ENCODE measurements at places on chromosomes 1 and 21.

GRCh38 chr1:87805666-87806378, 477.1 kb downstream of the LMO4 start:
- DNase-seq, result no peak

DNA sequence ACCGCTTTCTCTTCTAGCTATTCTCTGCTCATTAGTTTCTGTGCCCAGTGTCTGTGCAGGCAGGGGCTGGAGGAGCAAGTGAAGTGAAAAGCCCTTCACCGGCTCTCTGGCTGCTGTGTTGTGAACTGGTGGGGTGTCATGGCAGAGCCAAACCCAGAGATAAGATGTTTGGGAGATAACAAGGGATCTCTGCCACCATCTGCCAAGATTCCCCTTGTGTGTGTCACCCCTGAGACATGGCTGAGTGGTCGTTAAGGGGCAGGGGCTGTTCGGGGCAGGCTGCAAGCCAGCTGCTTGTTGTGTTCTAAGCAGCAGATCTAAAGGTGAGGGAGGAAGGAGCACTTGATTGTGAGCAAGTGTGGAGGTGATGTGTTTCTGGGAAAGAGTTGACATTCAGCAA, 24.5 kb downstream of the CNIH3 start:
- DNase-seq, result no peak

- DNase-seq, result no peak
These were observed 16.0 kb upstream of the POU3F1 start for GRCh38 chr1:38062361-38063288.

GRCh38 chr1:238226810-238227209, 336.1 kb upstream of the ZP4 start:
- DNase-seq, result no peak

DNA sequence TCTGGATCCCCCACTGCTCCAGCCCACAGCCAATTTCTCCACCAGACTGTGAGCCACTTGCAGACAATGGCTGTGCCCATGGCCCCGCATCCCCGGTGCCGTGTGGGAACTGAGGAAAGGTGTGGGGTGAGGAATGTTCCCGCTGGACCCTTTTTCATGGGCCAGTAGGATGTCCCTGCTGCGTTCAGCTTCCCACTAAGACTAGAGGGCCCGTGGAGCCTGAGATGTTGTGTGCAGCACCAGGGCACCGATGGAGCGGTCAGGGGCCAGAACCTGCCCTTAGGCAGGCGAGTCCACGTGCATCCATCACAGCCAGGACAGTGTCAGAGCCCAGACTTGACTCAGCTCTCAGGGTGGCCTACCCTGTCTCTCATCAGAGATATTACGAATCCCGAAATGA, 105.7 kb upstream of the COL6A1 start:
- DNase-seq, result no peak

DNA sequence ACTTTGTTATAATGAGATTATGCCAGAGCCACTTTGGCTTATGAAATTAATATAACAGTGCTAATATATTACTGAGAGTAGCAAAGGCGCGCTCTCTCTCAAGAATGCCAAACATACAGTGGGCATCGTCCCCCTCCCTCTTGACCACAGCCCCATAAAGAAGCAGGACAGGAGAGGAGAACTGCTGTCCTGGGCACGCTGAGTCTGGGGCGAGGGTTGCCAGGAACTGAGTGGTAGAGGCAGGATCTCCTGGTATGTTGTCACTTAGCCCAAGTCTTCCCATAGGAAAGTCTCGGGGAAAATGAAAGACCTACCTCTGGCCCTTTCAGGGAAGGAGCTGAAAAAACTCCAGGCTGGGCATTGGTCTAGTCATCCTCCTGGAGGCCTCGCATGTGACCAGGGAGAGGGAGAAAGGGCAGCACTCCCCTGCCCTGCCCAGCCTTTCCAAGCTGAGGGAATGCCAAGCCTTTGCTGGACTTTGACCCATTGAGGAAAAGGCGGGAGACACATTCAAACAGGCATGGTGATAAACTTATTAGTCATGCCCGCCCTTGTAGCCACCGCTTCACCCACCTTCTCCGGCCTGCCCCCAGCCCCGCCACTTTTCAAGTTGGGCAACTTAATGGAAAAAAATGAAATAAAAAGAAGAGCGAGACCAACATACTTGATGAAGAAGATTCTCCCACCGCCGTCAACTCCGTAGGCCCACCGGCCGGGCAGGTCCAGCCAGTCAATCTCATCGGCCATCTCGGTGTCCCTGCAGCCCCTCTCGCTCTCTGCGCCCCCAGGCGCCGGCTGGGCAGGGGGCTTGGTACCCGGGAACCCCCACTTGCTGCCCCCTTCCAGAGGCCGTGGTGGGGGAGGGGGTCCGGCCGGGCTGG, 17.4 kb upstream of the PLEKHA6 start:
- DNase-seq, result no peak

DNA sequence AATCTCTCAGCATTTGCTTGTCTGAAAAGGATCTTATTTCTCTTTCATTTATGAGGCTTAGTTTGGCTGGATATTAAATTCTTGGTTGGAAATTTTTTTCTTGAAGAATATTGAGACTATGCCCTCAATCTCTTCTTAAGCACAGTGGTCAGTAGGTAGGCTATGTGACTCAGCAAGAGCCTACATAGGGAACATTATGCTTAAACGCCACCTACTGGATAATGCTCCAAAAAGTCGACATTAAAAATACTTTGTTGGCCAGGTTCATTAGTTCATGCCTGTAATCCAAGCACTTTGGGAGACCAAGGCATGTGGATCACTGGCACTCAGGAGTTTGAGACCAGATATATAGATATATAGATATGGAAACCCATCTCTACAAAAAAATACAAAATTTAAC, 678.0 kb upstream of the USP24 start:
- no peak for DNase-seq

DNA sequence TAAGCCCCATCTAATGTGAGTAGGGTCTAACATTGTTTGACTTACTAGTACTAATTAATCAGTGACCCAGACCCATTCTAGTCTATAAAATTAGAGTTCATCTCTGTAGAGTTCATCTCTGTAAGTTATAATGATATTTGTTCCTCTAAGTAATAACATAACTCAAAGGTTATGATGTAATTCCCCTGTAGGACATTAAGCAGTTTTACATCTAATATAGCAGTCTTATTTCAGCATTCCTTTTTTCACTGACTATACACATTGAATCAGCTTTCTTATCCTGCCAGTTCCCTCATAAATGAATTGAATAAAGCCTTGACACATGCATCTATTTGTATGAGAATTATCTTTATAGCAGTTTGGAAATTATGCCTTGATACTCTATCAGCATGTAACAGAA, 90.9 kb downstream of the SH3GLB1 start:
- DNase-seq, result no peak

DNA sequence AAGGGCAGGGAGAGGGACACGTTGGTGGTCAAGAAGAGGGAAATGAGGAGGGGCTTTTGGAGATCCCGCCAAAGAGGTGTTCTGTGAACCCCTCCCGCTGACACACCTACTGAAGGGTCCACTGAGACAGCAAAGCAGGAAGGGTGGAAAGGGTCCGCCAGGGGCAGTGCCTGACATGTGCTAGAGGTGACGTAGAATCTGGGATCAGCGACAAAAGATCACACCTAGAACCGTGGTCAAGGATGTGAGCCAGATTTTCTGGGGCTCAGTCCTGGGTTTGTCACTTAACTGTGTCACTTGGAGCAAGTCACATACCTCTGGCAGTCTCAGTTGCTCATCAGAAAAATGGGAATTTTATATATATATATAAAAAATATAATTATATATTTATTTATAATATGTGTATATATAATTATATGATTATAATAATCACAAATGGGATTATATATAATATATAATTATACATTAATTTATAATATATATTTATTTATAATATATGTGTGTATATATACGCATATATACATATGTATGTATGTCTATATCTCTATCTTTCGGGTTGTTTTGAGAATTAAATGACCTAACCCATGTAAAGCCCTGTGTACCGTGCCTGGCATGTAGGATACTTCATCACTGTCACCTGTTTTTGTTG, 35.0 kb upstream of the ATP5PO start:
- DNase-seq, result peak; percentile 35

DNA sequence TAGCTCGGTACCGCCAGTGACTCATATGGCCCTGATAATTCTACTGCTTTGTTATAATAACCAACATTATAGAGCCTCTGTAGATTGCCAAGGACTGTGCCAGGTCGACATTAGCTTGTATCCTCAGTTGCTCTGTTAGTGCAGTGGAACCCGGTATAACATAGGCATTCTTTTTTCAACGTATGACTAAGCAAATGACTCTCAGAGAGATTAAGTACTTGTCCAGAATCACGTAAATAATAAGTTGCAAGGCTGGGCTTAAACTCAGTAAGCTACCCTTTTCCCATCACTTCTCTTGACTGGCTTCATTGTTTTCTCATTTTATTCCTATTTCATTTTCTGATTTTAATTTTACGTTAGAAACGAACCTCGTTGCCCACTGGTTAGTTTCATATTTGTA, 85.1 kb downstream of the UBE4B start:
- no peak for DNase-seq

DNA sequence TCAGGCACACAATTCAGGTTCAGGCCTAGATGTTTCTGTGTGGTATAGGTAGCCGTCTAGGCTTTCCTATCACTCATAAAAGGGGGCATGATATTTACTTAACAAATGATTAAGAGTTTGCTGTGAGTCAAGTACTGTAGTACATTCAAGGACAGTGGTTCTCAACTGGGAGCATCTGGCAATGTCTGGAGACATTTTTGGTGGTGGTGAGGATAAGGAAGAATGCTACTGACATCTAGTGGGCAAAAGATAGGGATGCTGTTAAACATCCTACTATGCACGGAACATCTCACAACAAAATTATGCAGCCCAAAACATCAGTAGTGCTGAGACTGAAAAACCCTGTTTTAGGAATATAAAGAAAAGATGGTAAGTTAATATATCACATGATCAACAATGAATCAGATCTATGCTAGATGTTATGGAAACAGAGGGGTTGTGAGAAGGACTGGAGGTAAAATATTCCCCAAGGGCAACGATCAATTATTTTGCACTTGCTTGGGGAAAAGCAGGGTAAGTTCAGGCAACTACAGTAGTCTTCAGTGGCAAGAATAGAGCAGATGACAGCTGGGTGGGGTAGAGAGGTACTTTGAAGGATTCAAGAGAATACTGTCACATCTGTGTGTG, 4.9 kb downstream of the DNTTIP2 start:
- no peak for DNase-seq

GRCh38 chr1:109733236-109733870, 7.5 kb downstream of the GSTM3 start:
- DNase-seq, result no peak

Measured in NK-92 treated with Interleukin-12 subunit alpha and Interleukin-12 subunit beta, amount 100 ng/mL, for 24 hours (cell line).